ENCODE measurements at places on chromosomes 4 and X. TPM values are rescaled to one million over a fixed set of nuclear protein-coding genes. Genes with fewer than 3 reads are reported as not detected.

Gene ADAMTS3
- 0.94 TPM for total RNA-seq

Gene PAGE3
- total RNA-seq, result not detected

Gene HHIP
- 2.8 TPM for total RNA-seq

Gene RAI2
- total RNA-seq, result 28.0 TPM

Gene HSD17B11
- total RNA-seq, result 27.0 TPM

Gene USP26
- total RNA-seq, result not detected

Gene TRIML2
- total RNA-seq, result not detected

Gene CLDN24
- not detected for total RNA-seq

Gene KDR
- total RNA-seq, result 27.4 TPM

Gene NBDY
- total RNA-seq, result 79.3 TPM

Gene DDIT4L
- total RNA-seq, result 0.44 TPM

Gene CORIN
- 25.0 TPM for total RNA-seq

Gene SPANXD
- not detected for total RNA-seq

Gene CT45A2
- total RNA-seq, result not detected

Gene RBMXL3
- not detected for total RNA-seq

Gene GPR78
- 1.4 TPM for total RNA-seq

Gene TAF7L
- 0.18 TPM for total RNA-seq

Gene RTL3
- not detected for total RNA-seq

Gene CLGN
- 1.1 TPM for total RNA-seq

Gene BTC
- total RNA-seq, result 8.3 TPM
